Upper lobe of left lung (tissue), 6 donors: ENCODE measurements at places on chromosomes 6 and 20.

DNA sequence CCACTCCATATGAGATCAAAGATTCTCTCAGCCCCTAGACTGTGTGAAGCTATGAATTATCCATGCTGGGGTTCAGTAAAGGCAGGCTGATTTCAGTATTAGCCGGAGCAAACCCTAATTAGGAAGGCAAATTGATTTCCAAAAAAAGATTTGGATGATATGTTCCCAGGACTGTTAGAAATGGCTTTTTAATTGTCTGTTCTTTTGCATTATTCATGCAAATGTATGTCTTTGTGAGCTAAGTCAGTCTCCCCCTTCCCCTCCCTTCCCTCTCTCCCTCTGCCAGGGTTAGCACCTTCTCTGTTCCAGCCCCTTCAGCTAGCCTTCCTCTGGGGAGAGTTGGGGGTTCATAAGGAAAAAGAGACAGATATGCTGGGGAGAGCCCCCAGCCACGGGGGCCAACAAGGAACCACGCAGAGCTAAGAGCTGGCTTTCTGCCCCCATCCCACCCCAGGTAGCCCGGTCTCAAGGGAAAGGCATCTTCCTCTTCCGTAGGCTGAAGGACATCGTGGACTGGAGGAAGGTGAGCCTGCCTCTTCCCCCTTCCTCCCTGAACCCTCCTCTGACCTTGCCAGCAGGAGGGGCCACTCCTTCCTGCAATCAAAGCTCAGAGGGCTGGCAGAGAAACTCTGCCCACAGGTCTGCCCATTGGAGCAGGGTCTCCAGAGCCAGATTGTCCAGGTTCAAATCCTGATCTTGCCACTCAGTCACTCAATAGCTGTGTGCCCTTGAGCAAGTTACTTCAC lies 32.3 kb downstream of the PDRG1 start:
- DNase-seq, result no peak

DNA sequence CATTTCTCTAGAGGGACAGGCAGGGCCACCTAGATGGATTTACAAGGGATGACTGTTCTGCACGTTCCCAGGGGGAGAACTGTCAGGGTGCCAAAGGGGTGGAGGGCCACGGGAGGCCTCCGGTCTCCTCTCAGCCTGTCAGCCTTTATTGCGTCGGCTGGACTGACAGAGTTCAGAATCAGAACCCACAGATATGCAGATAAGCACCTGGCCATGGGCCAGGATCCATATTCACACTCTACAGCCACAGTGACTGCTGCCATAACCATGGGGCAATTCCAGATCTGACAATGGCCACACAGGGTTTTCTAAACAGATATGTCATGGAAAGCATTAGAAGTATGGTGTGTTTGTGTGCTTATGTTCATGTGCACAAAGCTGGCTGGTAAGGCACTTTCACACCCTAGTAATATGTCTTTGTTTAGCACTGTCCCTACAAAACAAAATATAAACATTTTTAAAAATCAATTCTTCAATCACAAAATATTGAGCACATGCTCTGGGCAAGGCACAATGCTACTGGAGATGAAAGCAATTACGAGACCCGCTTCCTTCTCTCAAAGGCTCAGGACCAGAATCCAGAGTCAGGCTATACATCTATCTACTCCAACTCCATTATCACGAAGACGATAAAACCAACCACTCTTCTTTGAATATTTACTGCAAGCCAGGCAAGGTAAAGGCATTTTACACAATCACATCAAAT lies 29.1 kb downstream of the TRAM2 start:
- DNase-seq, result no peak

DNA sequence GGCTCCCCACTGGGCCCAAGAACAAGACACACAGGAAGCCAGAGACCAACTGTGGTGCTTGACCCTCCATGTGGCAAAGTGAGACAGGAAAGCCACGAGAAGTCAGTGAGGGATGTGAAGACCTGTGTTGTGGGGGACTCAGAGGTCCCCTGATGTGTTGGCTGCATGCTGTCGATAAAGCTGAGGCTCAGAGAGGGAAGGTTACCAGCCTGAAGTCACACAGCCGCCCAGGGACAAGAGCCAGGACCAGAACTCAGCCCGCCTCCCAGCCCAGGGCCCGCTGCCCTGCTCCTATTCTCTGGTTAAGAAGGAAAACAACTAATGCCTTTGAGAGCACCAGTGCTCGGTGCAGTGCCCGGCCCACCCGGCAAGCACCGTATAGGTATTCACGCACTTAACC lies 63.5 kb downstream of the GRM4 start:
- DNase-seq, result no peak

- no peak for DNase-seq
These were observed 174.9 kb downstream of the CD109 start for GRCh38 chr6:73870907-73871306.

DNA sequence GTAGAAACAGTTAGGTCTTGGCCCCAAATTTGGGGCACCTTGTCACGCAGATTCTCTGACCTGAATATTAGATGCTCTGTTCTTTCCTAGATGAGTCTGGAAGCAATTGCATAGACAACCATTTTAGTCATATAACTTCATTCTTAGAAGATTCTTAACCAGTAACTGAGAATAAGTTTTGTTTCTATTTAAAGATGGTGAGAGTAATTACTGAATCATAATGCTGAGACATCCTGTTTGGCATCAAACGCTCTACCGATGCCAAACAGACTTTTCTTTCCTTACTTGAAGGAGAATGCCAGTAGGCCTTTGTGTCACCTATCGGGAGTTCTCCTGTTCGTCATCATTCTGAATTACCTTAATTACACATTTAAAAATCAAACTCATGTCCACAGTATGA lies 131.6 kb upstream of the ID4 start:
- no peak for DNase-seq

DNA sequence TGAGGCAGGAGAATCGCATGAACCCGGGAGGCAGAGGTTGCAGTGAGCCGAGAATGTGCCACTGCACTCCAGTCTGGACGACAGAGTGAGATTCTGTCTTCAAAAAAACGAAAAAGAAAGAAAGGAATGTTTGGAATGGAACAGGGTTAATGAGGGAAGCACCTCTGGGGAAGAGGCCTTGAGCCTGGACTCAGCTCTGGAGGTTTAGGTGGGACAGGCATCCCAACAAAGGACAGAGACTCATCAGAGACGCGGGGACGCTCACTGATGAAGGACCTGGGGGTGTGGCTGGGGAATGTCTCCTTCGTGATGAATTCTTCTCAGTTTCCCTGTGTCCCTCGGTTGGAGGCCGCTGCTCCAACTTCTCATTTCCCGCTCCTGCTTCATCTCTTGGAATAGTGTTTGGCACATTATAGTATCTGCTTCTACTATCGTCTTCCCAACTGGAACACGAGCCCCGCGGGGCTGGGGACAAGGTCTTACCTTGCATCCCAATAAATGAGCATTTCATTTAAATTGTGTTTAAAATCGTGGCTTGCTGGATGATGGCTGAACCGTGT lies 27.6 kb downstream of the KIF25 start:
- DNase-seq, result no peak

DNA sequence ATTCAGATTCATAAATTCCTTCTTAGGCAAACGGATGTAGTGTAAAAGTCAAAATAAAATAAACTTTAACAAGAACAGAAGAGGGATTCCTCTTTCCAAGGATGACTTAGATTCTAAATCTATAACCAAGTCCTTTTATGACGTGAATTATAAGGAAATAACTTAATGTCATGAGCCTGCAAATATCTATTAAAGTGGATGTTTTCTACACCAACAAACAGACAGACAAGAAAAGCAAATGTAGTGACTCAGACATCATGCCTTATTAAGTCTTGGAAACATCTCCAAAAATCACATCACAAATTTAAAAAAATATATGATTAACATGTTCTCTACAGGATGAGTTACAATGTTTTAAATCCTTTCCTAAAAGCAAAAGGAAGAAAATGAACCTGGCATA lies 397.1 kb downstream of the ESR1 start:
- no peak for DNase-seq

GRCh38 chr20:23161244-23161891 lies 75.2 kb upstream of the CD93 start:
- DNase-seq, result peak; percentile 81

GRCh38 chr6:159931112-159931511 lies 37.8 kb upstream of the IGF2R start:
- DNase-seq, result no peak

DNA sequence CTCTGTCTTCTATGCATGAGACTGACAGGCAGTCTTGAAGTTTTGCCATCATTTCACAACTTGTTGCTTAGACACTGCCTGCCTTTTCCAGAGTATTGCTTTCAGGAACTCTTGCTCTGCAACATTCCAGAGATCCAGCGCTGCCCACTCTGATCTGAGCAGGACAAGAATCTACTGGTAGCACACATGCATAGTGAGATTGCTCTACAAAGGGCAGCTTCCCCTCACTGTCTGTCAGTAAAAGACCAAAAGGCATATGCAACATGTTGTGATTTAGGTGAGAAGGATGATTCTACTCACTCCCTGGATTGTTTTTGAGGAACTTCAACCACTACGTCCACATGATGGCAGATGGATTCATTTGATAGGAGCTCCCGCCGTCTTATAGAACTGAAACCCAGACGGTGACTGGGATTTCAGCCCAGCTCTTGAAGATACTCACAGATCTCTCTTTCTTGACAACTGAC lies 259.1 kb downstream of the ARID1B start:
- DNase-seq, result peak; percentile 76

GRCh38 chr6:146526192-146526591 lies 17.4 kb upstream of the RAB32 start:
- no peak for DNase-seq

- DNase-seq, result no peak
These were observed 76.5 kb downstream of the CDKAL1 start for GRCh38 chr6:20610636-20611370.

DNA sequence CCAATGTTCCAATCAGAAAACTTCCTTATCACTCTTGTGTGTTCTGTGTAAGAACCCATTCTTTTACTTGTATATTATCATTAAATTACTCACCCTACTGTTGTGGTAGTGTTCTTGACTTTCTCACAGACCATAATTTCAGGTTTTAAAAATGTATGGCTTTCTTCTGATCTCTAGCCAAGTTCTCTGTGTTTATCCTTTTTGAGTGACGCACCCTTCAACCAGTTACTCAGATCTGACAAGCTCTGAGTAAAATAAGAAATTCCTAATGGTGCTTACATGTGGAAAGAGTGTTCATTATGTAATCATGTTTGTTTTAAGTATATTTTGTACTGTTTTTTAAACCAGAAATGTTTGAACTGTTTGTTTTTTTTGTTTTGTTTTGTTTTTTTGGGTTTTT lies 11.0 kb downstream of the TBPL1 start:
- no peak for DNase-seq

DNA sequence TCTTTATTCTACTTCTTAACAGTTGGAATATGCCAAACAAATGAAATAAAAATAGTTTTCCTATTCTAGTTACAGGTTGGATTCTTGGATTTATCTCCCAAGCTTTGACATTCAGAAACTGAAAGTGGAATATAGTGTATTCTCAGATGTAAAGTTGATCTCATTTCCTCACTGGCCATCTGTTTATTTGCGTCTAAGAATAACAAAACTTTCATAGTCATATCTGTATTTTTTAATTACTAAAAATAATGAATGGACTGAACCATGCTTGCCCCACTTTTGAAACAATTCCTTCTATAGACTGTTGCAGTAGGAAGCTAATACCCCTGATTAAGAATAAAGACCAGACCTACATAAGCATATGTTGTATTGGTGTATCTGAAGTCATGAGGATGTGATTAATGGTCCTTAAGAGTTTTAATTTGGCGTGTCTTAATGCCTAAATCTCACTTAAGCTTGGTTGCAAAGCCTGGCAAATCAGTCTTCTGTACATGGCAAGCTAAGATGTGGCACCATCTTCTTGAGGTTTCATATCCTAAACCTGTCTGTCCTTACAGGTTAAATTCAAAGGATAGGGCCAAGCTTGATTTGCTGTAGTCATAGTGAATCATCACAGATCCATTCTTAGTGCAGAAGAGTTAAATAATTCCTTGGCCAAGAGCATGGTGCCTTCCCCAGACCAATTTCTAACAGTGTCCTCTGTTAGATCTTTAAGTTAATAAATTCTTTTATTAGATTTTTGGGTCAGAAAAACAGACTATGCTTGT lies 58.9 kb downstream of the FOXO3 start:
- no peak for DNase-seq

GRCh38 chr20:45969712-45970634 lies 2.0 kb downstream of the ZNF335 start:
- DNase-seq, result no peak

DNA sequence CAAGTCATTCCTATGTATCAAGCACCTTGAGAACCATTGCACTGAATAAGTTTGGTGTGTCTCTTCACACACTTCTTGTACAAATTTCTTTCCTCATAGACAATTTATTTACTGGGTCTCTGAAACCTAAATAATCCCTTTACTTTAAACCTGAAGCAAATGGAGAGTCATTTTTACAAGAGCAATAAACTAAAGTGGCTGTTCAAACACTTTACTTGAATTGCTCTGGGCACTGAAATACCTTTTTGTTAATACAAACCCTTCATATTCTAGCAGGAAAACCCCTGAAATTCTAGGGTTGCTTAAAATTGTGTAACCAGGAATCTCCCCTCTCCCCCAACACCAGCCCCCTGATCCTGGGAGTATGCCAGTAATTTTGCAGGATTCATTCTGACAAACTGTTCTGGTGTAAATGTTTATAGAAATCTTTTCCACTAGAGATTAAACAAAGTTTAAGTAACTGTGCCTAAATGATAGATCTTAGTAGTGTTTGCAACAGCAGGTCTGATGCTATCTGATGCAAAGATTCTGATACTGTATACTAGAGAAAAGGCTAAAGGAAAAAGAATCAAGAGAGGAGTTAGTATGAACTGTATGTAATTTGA lies 13.4 kb downstream of the RSPO3 start:
- DNase-seq, result no peak

DNA sequence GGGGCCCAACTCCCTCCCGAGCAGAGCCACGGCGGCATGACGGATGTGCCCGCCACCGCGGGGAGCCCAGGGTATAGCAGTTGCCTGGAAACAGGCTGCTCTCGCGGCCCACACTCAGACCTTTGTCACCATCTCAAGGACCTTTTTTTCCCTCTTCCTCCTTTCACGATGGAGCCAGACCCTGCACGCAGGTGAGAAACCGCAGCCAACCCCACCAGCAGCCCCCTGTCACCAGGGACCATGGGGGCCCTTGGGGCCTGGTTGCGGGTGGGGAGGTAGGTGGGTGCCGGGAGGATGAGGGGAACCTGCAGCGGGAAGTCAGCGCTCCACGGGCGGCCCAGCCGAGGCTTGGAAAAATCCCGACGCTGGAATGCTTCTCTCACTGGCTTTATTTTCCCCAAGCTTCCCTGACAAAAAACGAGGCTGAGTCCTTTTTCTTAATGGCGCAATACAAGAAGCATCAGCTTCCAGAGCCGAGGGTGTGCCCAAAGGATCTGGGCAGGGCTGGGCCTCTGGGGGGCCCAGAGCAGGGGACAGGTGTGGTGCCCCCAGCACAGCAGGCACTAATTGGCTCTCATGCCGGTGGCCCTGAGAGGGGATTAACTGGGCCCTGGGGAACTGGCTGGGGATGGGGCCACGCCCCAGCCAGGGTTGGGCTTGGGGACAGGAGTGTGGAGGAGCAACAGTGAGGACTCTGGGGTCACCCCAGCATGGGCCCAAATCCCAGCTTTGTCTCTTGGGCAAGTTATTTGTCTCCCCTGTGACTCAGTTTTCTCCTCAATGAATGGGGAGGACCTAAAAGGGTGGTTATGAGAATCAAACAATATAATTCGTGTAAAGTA lies 23.9 kb downstream of the NOL4L start:
- DNase-seq, result no peak

- DNase-seq, result no peak
These were observed 98.6 kb downstream of the OGFRL1 start for GRCh38 chr6:71387179-71387578.

- DNase-seq, result no peak
These were observed 30.9 kb downstream of the CHRNA4 start for GRCh38 chr20:63330084-63330760.
